Right lobe of liver (tissue), 6 donors: ENCODE measurements at places on chromosomes 2 and 18.
A peak's percentile ranks its signal among the peaks of the same experiment; 100 is the strongest.

DNA sequence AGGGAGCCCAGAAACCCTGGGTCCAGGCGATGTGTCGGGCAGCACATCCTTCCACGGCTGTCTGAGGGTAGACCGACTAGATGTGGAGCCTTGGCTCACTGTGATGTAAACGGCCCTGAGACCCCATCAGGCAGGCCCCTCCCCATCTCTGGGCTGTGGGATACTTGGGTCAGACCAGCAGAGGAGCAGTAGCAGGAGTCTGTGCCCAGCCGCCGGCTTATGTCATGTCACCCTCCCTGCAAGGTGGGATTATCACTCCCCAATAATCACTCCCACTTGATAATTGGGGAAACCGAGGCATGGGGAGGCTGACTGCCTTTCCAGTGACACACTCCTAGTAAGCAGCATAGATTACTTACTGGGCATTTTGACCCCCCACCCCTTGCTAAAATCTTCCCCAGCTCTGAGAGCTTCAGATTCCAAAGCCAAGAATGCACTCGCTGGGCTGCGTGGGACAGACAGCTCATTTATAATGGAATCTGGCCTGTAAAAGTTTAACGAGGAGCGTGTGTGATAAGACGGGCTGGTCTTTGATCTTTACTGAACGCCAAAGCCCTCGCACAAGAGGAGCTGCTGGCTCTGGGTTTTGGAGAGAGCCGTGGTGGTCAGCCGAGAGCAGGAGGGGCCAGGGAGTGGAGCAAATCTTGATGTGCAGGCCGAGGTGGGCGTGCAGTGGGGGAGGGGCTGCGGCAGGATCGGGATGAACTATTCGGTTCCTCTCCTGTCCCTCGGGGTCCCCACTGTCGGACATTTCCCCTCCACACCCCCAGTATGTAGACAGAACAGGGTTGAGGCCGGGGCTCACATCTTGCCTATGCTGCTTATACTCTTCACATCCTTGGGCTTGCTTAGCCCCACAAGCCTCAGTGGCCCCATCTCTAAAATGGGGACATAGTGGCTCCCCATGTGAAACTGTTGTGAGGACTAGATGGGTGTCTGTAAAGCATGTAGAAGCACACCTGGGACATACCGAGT is 200.0 kb downstream of the GLI2 start:
- DNase-seq, result no peak

DNA sequence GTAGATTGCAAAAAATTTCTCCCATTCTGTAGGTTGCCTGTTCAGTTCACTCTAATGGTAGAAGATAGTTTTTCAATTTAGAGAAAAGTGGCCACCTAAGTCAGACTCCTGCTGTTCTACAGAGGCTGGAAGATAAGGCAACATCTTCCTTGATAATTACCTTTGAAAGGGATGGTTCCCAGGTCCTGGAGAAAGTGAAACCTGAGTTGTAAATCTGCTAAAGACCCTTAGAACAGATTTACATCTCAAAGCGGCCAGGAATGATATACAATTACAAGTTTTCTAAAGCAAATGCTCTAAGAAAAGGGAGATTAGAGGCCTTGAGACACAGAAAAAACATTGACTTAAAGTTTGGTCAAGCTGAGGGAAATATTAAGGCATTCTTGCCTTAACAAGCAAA is 1350.2 kb upstream of the FAM98A start:
- DNase-seq, result no peak

DNA sequence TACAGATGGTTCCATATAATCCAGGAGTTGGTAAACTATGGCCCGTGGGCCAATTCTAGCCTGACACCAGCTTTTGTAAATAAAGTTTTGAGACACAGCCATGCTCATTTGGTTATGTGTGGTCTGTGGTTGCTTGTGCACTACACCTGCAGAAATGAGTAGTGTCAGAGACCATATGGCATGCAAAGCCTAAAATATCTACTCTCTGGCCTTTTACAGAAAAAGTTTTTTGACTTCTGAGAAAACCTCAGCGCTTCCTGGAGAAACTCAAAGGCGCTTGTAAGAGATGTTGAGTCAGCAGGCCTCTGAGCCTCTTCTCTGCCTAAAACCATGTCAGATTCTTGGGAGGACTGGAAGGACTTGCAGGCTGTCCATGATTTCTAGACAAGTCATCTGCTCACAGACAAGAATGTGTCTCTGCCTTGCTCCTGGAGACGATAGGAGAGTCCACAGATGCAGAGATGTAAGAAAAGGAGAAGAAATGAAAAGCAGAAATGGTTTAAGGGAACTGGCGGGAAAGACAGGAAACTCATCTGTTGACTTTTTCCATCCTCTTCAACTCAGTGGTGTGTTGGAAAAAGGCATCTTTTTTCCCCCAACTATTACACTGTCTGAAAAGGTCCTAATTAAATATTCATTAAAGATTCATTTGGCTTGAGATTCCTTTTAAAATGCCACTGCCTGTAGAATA is 5.2 kb downstream of the TTC39C start:
- DNase-seq, result no peak

- DNase-seq, result no peak
These were observed 175.6 kb upstream of the HS6ST1 start for GRCh38 chr2:128494307-128494639.

- no peak for DNase-seq
These were observed 77.5 kb upstream of the SALL3 start for GRCh38 chr18:78901923-78902794.

- no peak for DNase-seq
These were observed 36.5 kb upstream of the MGAT5 start for GRCh38 chr2:134217351-134217750.

DNA sequence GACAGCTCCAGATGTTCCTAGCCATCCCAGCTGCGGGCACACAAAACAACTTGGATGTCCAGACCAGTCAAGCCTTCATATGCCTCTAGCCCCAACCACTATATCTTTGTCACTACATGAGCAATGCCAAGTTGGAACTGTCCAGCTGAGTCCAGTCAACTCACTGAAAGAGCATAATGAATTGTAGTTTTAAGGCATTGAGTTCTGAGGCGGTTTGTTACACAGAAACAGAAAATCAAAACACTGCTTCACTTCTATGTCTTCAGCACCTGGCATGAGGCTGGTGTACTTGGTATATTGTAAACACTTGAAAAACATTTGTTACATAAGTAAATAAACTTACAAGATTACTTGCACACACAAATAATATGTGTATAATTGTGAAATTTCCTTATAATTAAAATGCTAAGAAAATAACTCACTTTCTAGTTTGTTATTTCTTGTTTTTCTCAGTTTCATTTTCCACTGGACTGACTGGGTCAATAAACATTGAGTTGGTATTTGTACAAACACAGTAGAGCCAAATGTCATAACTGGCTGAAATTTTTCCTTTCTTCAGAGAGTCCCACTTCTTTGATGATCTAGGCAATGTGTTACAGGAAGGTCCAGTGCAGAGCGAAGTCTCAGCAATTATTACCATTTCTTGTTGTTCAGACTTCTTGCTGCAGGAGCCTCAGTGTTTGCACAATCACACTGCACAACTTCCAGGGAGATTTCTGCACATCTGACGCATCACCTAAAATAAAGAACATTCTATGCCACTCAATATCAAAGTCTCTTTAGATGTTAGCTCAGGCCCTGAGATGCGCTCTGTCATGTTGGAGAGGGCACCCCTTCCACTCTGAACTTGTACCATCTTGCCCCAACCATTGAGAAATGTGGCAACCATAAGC is 38.2 kb upstream of the DPP4 start:
- DNase-seq, result no peak

GRCh38 chr2:122203523-122203922 is 448.1 kb downstream of the TSN start:
- DNase-seq, result no peak

- no peak for DNase-seq
These were observed 16.9 kb downstream of the IMPA2 start for GRCh38 chr18:11998193-11998592.

DNA sequence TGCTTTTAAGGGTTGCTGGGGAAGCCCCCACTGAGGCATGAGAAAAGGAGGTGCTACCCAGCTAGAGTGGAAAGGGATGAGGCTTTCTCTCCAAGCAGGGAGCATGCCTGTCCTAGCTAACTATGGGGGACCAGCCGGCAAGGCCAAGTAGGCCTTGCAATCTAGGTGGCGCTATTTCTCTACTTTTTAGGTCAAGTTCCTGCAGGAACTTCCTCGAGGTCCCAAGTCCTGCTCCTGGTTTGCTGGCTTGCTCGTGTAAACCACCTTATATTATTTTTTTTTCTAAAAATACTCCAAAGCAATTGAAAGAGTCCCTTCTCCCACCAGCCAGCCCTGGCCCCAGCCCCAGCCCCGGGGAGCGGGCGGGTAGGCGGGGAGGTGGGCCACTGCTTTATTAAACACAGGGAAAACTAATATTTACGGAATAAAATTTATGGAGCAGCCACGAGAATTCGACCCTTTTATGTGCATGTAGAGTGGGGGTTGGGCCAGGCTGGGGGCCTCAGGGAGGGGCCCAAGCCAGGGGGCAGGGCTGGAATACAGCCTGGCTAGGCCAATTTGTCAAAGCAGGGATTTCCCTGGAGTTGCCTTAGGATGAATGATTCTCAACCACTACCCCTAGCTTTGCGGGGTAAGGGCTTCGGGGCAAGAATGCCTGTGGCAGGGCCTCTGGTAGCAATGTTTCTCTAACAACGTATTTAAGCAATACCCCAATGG is 12.8 kb upstream of the IHH start:
- no peak for DNase-seq

- no peak for DNase-seq
These were observed 66.7 kb downstream of the BIRC6 start for GRCh38 chr2:32423536-32423935.

DNA sequence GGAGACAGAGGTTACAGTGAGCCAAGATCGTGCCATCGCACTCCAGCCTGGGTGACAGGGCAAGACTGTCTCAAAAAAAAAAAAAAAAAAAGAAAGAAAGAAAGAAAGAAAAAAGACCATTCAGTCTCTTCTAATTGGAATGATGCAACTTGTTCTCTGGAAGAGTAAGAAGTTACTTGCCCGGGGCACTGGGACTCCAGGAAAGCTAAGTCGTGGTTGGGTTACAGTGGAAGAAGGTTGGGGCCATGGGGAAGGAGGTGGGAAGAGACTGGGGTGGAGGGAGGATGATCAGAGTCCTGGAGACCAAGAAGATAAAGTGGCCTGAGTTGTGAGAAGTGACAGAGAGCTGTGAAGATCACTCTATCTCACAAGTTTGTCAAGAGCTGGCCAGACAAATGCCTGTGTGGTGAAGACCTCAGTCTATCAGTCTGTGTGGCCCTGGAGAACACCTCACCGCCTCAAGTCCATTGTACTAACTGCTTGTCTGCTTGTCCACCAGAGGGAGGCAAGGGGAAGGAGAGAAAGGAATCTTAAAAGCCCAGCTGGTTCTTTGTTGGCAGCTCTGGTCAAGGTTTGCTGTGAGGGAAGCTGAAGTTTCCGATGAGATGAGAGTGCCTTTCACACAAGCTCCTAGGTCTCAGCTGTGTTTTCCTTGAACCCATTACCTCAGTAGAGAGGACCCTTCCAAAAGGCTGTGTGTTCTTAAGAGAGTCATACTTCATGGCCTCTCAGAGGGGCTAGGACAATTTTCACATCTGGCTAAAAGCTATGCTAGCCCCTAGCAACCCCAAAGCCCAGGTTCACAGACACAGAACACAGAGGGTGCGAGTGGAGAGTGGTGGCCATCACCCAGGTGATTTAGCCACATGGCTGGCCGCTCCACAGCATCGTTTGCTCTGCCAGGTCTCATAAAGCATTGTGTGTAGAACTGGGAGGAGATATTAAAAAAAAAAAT is 72.0 kb upstream of the TMEM178A start:
- DNase-seq, result no peak

DNA sequence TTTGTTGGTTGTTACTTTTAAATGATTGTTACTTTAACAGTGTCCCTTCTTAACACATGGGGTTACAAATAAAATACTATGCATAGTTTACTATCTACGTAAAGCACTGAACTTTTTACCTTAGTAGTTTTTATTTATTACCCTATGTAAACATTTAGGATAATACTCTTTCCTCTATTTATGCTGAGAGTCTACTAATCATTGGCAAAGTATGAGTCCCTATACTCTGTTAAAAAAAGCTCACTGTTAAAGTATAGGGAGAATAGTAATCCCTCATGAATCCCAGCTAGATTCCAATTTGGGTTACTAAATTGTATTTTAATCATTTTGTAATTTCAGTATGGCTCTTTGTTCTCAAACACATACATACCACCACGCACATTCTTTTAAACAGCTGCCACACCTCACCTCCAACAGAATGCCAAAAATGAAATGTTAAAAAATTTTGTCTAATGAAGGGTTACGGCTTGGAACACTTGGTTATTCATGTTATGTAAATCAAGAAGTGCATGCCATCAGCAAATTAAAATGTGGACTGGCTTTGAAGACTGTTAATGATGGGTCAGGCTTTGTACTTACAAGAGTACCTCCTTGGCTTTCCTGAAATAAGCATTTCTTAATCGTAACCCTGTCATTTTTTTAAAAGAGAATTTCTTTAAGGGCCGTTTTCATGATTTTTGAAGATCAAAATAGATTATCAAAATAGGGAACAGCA is 104.9 kb downstream of the TMEM247 start:
- no peak for DNase-seq

DNA sequence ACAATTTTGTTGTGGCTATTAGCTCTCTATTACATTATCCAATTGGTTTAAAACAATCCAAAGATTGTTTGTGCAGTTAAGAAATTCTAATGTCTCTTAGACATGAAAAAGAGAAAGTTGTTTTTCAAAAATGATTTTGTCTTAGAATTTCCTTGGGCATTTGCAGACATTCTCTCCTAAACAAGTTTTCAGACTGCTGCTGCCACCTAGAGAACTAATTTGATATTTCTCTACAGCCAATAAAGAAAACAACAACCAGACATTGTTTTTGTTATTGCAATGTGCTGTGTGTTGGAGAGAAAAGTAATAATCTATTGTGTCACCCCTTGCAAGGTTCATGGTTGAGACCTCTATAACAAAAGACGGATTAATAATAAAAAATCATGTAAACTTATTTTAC is 119.0 kb upstream of the SYT4 start:
- no peak for DNase-seq

DNA sequence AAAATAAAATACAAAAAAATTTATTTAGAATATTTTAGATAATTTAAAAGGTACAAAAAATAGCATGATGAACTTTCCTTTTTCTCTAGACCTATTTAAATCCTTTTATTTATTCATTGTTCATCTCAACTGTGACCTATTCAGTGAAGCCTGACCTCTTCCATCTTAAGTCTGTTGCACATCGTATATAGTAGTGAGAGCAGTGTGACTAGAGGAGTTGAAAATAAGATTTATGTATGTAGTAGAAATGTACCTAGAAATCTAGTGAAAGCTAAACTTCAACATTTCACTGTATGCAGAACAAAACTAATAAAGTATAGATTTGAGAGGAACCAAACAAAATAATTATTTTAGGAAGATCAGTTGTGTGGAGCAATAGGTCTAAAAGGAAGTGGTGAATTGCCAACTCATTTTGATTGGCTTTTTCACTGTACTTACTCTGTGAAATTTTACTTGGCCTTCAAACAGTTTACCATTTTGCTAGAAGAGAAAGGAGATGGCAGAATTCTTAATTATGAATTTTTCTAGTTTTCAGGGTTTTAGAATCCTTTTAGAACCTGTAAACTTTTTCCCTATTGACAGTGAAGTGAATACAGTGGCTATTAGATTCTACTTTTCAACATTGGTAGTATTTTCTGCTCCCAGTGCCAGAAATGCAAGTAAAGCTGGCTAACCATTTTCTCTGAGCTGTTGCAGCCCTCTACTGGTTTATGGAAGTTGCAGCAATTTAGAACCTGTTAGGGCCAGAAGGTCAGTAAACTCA is 11.0 kb downstream of the ANKRD12 start:
- peak; percentile 55 for DNase-seq

GRCh38 chr2:134491022-134491421 is 227.8 kb downstream of the TMEM163 start:
- DNase-seq, result no peak

GRCh38 chr18:69528435-69528834 is 127.7 kb downstream of the DOK6 start:
- no peak for DNase-seq
